Coronary artery (tissue), 2 donors: ENCODE measurements at places on chromosomes 12 and 14.

DNA sequence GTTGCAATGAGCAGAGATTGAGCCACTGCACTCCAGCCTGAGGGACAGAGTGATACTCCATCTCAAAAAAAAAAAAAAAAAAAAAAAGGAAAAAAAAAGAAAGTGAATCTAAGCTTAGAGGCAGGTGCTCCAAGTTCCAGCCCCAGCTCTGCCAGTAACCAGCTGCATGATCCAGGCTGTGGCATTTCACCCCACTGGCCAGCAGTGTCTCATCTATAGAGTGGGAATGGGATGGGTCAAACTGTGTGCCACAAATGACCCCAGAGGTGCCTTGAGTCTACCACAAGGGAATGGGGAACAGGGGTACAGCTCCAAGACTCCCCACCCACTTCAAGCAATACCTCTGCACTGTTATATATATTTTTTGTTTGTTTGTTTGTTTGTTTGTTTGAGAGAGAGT, 5.0 kb downstream of the PLEKHD1 start:
- DNase-seq = peak; percentile 52

GRCh38 chr12:130456375-130457199, 118.9 kb downstream of the PIWIL1 start:
- no peak for DNase-seq

DNA sequence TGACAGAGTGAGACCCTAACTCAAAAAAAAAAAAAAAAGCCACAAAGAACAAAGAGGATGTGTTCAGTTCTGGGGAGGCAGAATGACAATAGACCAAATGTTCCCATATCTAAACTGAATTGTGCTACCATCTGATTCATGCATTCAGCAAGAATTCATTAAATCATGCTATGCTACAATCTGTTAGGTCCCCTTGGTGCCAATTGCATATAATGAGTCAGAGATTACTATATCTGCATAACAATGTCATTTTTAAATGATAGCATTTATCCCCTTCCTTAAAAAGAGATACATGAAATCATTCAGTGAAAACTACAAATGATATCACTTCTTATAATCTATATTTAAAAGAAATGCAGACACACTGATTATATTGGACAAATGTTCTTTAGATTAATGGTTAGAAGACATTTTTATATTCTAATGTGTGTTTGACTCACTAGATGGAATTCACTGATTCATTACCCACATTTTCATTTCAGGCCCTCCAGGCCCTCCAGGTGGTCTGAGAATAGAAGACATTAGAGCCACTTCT, 207.6 kb upstream of the PDZRN4 start:
- DNase-seq = no peak

- DNase-seq = no peak
These were observed 157.8 kb upstream of the PKP2 start for GRCh38 chr12:33054371-33054770.

GRCh38 chr12:112980491-112981158, 2.3 kb downstream of the OAS2 start:
- DNase-seq = no peak

DNA sequence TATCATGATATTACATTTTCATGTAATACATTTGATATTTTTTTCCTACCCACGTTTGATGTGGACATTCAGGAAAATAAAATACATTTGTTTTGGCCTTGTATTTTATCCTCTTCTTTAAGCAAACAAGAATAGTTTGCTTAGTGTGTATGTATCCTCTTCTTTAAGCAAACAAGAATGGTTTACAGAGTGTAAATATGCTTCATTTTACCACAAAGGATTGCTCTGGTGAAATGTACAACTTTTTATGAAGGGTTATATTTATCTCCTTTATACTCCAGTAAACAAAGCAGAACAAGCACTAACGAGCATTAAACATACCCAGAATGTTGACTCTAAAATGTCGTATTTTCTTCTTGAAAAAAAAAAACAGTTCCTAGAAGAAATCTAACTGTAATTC, 244.7 kb downstream of the KCNH5 start:
- DNase-seq = no peak

GRCh38 chr12:7884689-7885088, 12.0 kb upstream of the SLC2A14 start:
- no peak for DNase-seq
